ENCODE measurements at places on chromosomes 12 and 14. TPM values are rescaled to one million over a fixed set of nuclear protein-coding genes. Genes with fewer than 3 reads are reported as not detected.

GRCh38 chr12:78407722-78408121 lies 456.9 kb upstream of the SYT1 start:
- no peak for DNase-seq

DNA sequence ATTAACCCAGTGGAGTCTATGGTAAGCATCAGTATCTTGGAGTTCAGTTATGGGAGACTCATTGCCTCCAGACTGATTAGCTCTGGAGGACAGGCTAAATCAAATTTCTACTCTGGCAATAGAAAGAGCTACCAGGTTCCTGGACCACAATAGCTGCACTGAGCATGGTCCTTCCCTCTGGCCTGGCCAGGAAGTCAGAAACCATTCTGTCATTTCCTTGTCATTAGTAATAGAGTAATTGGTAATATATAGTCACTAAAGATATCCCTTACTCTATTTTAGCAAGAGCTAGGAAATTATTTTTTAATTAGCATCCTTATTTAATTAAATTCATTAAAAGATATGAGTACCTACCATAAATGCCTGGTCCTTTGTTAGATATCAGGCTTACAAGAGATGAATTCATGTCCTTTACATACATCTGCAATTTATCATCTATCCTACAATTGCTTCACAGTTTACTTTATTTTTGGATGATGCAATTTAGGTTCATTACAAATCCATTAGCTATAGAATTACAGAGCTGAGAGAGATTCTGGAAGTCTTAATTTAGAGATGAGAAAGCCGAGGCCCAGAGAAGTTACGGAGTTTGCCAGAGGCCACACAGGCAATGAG lies 23.7 kb upstream of the TDRD9 start:
- DNase-seq: no peak

KLRB1 gene
- not detected for total RNA-seq

DNA sequence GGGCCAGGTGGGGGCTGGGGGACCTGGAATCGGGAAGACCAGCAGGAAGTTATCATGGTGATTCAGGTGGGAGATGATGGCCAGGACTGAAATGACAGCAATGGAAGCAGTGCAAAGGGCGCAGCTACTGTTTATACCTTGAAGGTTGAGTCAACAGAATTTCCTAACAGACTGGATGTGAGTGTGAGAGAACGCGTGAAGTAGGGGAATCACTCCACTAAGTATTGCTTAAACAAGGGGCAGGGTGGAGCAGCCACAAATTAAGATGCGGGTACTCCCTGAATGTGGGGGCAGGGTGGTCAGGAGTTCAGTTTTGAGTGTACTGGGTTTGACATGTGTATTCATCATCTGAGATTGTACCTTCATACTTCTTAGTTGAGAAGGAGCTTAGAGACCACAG lies 45.1 kb downstream of the MYF5 start:
- DNase-seq: no peak

TAC3 gene
- total RNA-seq: not detected

- DNase-seq: no peak
Observed at GRCh38 chr14:99654235-99654985, 9.5 kb downstream of the HHIPL1 start.

DNA sequence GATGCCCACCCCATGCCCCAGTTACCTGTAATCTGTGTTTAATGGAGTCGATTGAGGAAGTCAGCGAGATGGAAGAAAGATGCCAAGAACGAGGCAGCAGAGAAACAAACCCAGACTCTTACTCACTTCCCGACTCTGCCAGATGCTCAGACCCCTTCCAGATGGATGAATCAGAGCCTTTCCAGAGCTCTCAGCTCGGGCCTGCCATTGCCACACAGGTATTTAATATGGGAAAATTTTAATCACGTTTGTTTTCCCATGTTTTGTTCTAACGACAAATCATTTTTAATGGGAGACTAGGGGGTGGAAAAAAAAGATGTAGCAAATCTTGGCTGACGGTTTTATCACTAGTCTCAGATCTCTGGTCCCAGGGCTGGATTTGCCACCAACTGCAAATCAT lies 72.5 kb upstream of the SRRM4 start:
- DNase-seq: no peak

Data from kidney epithelial cell (primary cell).